Stimulated activated effector memory CD8-positive, alpha-beta T cell treated with anti-CD3 and anti-CD28 coated beads, Interleukin-12 subunit alpha, Interleukin-12 subunit beta, amount 100 ng/mL, for 72 hours (primary cell): ENCODE measurements at places on chromosomes 12 and 14.

DNA sequence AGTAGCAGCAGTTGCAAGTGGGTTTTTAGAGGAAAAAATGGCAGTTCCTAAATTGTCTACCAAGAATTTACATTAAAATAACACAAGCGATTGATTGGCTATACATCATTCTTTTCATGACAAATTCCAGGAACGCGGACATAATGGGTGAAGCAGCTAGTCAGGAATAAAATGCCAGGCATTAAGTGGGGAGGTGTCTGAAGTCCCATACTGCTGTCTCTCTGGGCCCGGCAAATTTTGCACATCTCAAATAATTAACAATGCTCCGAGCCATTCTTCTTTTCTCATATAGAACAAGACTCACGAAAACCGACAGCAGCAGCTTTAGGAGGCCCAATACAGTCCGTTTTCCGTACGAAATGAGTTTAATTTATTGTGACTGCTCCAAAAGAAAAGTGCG lies 696 bp downstream of the RPL36AL start:
- no peak for DNase-seq

GRCh38 chr12:130212384-130212989 lies 50.2 kb downstream of the FZD10 start:
- DNase-seq, result no peak

- no peak for DNase-seq
Measured at GRCh38 chr14:100076133-100076532, 10.9 kb downstream of the EVL start.

GRCh38 chr14:58587271-58587670 lies 50.5 kb upstream of the DACT1 start:
- no peak for DNase-seq

- no peak for DNase-seq
Measured at GRCh38 chr12:122073815-122074214, 4.7 kb upstream of the MLXIP start.
